Activated naive CD4-positive, alpha-beta T cell (primary cell): ENCODE measurements at places on chromosomes 7 and 10.

DNA sequence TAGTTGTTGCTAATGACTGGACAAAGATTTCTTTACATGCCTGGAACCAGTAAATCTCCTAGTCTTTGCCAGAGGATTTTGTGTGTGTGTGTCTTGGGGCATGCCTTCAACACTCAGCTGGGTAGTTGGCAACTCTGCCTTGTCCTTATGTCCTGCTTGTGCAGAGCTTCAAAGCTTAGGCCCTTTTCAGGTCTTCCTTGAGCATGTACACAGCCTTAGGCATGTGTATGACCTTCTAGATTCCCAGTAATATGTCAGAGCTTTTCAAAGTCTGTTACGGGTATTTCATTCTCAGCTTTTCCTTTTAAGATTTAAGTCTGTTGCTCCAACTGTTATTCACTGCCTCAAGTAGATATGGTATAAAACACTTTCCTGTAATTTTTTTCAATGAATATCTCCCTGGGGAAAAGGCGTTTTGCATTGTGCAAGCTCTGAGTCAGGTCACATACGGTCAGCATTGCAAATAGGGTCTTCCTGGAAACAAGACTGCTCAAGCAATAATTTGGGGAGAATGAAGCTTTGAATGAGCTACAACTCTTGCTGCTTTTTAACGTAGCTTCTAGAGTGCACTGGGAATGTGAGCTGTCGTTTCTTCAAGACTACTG lies 25.5 kb downstream of the SHOC2 start:
- DNase-seq, result no peak

DNA sequence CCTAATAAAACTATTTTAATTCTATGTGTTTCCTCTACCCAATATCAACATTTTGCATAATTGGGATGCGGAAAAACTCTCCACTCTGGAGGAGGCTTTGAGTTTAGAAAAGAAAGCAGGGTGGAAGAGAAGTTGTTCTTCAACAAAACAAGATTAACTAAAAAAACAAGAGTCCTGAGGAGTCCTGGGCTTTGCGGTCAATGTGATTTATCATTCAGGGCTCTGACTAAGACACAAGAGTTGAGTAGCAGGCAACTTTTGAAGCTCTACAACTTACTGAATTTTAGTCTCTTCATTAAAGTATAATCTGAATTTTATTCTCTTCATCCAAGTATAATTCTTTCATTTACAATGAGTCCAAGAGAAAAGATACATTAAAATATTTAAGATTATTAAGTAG lies 18.3 kb upstream of the TMEM26 start:
- DNase-seq, result no peak

- DNase-seq, result no peak
Observed at GRCh38 chr10:120969219-120969645, 118.1 kb downstream of the WDR11 start.

GRCh38 chr7:108294595-108294994 lies 161.6 kb downstream of the NRCAM start:
- no peak for DNase-seq

- DNase-seq, result no peak
Observed at GRCh38 chr7:40654171-40654570, 519.4 kb downstream of the SUGCT start.

- no peak for DNase-seq
Observed at GRCh38 chr10:125925262-125925834, 29.0 kb downstream of the FANK1 start.

- DNase-seq, result no peak
Observed at GRCh38 chr7:91541641-91542040, 277.4 kb downstream of the FZD1 start.

GRCh38 chr10:28986117-28986792 lies 302.6 kb upstream of the LYZL1 start:
- DNase-seq, result no peak

DNA sequence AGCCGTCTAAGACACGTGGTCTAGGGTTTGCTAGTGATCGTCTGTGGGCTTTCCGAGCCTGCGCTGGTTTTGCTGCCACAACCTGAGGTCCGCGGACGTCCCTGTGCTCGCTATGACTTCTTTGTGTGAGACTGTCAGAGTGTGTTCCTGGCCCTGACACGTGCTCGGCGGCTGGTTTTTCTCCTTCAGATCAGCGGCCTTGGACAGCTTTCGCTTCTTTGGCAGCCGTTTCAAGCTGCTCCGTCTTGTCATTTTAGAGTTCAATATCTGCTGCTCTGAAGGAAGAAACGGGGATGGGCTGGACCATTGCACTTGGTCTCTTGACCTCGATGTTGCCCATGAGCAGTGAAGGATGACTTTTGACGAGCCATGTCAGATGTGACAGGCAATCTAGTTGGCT lies 147.3 kb downstream of the MGMT start:
- no peak for DNase-seq

- no peak for DNase-seq
Observed at GRCh38 chr7:151126491-151127137, 40.3 kb downstream of the AGAP3 start.

- DNase-seq, result no peak
Observed at GRCh38 chr7:129169171-129169671, 19.2 kb upstream of the SMO start.
